Pulmonary artery endothelial cell (primary cell): ENCODE measurements at places on chromosomes 1 and 21.

DNA sequence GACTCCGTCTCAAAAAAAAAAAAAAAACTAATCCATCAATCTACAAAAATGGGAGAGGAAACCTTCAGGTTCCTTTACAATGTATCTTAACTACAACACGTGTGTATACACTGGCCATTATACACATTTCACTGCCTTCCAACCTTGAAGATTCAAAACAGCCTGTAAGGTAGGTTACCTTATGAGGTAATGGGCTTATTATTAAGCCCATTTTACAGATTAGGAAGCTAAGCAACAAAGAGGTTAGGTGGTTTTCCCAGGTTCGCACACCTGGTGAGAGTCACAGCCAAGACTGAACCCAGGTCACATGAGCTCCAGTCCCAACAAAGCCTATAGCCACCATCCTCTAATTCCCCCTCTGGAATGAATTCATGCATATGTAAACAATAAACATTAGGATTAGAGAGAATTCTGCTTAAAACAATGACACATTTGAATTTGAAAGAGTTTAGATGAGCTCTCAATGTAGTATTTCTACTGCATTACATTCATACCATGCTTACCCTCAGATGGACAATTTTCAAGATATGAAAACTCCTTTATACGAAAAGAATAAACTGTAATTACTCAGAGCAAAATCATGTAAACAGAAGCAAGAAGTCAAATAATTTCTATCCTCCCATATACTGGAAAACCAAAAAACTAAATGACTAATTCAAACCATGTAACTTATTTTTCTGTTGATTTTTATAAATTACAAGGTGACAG lies 54.8 kb downstream of the EIF4G3 start:
- no peak for DNase-seq

GRCh38 chr1:7574121-7575040 lies 196.7 kb upstream of the VAMP3 start:
- no peak for DNase-seq

DNA sequence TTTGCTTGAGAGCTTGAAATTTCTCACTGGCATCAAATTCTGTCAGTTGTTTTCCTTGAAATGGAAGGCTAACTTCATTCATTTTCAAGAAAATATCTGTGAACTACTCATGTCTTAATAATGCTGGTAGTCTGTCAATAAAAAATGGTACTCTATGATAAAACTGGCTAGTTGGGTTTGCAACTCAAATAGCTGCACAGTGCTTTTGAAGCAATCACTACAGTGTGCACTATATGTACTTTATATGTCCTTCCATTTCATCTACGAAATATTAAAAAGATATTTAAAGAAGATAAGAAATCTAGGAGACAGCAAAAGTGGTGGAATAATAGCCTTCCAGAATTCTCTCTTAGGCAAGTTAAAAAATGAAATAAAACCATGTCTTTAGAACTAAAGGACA lies 39.9 kb upstream of the ZNHIT6 start:
- DNase-seq: no peak

DNA sequence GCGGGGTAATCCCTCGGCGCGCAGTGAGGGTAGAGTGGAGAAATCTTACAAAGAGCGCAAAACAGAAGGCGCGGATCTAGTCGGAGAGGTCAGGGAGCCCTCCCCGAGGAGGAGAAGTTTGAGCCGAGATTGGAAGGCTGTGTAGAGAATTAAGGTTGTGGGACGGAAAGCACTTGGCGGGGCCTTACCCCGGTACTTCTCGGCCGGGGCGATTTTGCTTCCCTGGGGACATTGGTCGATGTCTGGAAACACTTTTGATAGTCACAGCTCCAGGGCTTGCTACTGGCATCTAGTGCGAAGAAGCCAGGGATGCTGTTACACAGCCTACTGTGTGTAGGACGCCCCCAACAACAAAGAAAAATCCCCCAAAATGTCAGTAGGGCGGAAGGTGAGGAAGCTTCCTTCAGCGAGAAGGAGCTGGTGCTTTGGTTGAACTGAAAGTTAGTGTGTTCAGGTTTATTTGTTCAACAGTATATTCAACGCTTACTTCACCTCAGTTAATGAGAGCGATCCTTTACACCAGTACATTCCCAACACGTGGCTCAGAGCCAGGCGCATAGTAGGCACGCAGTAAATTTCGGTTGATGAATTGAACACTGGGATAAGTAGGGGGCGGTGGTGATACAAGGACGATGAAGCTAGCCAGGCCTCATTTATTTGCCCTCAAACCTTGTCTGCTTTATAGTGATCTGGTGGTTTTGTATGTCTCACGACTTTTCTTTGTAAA lies 807 bp downstream of the CEP85 start:
- no peak for DNase-seq

- no peak for DNase-seq
Measured at GRCh38 chr1:117501281-117501680, 104.6 kb upstream of the TENT5C start.

GRCh38 chr1:71054791-71055190 lies 7.2 kb upstream of the PTGER3 start:
- no peak for DNase-seq
